ENCODE measurements at places on chromosomes 13 and 19.

GRCh38 chr19:31531326-31531725 lies 182.1 kb upstream of the TSHZ3 start:
- no peak for DNase-seq

DNA sequence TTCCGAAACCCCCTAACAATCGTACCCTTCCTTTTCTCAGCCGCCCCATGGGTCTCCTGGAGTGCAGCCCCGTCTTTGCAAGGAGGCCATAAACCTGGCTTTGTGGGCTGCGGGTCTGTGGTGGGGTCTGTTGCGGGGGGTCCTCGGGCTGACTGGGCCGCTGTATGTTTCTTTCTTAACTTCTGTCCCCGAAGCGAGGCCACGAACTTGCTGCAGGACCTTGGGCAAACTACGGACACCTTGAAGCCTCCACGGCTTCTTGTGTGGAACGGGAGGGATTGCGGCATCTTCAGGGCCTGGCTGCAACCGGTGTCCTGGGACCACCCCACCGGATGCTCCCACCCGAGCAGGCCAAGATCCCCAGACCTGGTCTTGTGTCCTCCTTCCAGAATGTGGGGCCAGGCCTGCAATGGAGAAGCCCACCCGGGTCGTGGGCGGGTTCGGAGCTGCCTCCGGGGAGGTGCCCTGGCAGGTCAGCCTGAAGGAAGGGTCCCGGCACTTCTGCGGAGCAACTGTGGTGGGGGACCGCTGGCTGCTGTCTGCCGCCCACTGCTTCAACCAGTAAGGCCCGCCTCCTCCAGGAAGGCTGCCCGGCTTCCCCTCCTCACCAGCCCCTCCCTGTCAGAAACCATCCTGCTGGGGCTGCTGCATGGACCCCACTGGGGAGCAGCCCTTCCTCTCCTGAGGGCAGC lies 12.0 kb downstream of the TIMM13 start:
- DNase-seq, result no peak

GRCh38 chr19:34990578-34991192 lies 9.4 kb upstream of the GRAMD1A start:
- DNase-seq, result no peak

DNA sequence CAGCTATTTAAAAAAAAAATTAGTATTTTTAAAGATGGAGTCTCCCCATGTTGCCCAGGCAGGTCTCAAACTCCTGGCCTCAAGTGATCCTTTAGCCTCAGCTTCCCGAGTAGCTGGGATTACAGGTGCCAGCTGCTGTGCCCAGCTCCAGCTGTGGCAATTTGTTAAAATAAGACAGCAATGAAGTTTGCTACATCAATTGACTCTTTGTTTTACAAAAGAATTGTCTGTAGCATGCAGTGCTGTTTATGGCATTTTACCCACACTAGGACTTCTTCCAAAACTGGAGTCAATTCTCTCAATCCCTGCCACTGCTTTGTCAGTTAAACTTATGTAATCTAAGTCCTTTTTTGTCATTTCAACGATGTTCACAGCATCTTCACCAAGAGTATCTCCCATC lies 49.3 kb downstream of the NDFIP2 start:
- DNase-seq, result peak; percentile 12

DNA sequence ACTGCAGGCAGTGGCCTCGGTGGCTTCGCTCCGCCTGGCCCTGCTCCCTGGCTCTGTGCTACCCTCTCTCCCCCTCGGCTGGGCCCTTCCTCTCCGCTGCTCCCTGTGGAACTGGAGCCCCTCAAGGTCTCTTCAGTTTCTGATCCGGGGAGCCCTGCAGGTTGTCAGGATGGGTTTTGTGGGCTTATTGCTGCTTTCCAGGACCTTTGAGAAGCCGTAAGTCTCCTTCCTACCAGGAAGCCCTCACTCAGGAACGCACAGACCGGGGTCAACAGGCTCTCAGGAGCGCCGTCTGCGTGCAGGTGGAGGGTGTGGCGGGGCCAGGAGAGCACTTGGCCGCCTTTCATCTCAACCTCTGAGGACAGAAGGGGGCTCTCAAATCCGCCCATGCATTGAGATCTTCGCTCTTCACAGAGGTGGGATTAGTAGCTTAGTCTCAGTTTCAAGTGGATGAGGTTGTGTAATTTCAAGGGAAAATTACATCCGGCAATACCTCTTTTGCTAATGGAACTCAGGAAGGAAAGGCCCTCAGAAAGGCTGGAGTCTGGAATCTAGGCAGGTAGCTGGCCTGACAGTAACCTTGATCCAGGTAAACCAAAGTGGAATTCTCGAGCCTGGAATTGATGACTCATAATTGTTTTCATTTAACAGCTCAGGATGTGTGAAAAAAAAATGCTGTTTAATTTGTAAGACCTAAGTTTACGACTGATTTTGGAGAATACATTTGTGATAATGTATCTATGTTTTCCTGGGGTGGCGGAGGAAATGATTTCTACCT lies 102.0 kb downstream of the ATP11A start:
- no peak for DNase-seq

GRCh38 chr19:1214862-1215731 lies 9.5 kb downstream of the STK11 start:
- DNase-seq, result peak; percentile 34

DNA sequence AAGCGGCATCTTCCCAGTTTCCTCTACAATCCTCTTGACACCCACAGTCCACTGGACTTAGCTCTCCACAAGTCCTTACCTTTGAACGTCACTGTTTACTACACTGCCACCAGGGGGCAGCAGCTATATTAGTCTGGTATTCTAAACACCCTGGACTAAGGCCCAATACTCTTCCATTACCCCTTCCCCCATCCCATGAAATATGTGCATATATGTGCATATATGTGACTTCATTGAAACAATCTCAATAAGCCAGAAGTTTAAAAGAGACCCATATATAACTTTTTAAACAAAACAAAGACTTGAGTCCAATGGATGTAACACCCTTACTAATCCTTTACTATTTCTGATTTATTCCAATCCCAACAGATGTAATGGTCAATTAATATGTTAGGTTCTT lies 15.5 kb downstream of the GGACT start:
- peak; percentile 76 for DNase-seq

Data from substantia nigra (tissue), 51 donors.